CD4-positive, alpha-beta T cell treated with Interleukin-4 for 4 hours (primary cell): ENCODE measurements at places on chromosomes 3 and 15.
A peak's percentile ranks its signal among the peaks of the same experiment; 100 is the strongest.

DNA sequence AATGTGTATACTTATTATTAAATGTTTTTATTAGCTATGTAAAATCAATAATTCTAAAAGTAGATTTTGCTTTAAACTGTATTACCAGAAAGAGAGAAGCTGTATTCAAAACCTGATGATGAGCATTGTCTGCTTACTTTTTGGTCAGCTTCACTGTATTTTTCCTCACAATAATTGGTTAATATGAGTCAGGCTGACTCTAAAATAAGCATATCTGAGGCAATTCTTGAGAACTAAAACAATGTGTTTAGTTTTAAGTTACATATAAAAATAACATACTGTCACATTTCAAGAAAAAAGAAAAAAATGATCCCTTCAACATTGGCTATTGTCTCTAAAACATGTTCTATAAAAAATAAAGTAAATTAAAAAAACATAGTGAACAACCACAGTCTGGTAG lies 66.1 kb downstream of the EPHA3 start:
- no peak for DNase-seq

DNA sequence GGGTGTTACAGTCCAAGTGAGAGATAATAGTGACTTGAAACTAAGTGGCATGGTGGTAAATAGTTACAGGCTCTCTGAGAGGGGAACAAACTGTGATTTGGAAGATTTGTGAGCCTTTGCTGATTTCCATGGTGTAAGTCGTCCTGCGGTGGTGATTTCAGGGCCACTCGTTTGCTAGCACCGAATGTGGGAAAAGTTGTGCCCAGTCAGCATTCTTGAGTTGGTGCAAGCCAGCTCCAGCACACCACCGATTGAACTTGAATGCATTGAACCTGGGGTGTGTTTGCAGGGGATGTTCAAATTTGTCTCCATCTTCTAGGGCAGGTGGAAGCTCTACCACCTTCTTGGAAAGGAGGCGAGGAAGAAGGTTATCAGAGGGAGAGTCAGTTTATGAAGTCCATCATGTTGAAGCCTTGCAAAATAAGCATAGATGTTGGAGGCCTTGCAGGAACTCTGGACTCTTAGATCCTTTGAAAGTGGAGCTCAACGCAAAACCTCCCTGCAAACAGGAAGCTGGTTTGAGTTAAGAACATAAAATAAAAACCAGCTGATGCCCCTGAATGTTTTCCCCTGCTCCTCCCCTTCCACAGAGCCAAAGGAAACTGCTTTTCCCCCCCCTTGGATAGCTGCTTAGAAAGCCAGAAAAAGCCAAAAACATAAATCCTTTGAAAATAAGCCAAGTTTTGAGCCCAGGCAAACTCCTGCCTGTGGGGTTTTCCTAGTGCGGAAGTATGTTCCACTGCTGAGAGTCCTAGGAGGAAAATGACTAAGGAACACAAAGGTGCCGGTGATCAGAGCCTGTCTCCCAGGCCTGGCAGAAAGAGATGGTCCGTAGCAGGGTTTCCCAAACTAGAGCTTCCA lies 21.9 kb downstream of the MAPKBP1 start:
- no peak for DNase-seq

- DNase-seq, result no peak
Observed at GRCh38 chr3:78867409-78868372, 900.1 kb downstream of the ROBO1 start.

GRCh38 chr3:187858041-187858440 lies 112.8 kb upstream of the BCL6 start:
- no peak for DNase-seq

DNA sequence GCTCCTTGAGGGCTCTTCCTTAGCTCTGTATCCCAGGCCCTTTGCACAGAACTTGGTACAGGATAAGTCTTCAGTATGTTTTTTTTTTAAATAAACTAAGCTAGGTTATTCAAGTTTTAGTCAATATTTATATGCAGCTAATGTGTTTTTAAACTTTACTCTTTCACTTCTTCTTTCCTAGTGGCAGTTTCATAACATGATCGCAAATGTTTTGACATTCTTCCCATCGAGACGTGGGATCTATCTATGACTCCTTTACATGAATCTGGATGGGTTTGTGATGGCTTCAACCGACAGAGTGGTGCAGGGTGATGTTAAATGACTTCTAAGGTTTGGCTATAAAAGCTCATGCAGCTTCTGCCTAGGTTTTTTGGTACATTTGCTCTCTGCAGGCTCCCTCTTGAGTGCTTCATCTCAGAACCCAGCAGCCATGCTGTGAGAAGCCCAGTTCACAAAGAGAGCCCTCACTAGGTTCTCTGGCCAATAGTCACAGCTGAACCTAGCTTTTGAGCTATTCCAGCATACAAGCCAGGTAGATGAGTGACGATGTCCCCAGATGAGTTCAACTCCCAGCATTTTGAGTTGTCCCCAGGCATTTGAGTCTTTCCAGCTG lies 13.5 kb upstream of the MECOM start:
- no peak for DNase-seq

GRCh38 chr15:94286583-94286982 lies 55.2 kb downstream of the MCTP2 start:
- DNase-seq, result no peak

DNA sequence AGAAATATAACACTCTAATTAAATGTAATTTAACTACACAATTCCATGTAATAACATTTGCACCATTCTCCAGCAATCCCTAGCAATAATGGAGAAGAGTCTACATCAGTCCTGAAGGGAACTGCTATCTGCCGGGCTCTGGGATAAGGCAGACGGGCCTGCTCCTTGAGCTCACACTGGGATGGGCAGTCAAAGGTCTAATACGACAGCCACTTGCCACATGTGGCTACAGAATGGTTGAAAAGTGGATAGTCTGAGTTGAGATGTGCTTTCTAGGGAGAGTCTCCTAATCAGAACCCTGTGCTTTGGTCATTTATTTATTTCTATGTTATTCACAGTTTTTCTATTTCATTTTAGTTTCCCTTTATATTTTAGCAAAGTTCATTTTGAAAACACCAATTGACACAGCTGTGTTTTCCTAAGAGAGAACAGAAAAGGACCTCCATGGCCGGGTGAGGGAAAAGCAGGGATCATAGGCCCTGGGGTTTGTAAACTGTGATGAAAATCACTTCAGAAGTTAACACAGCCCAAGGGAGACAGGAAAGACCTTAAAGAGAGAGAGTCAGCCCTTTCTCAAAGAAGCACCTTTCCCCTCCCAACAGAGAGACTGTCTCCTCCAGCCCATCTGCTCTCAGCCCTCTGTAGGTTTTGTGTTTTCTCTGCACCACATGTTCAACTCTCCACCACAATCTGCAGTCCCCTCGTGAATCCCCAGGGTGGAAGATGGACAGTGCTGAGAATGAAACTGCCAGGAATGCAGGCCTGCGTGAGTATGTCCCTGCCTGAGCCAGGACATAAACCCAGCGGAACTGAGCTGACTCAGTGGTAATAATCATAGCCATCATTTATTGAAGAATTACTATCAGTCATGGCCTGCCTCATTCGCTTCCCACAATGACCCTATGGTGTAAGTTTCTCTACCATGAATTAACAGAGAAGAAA lies 11.6 kb downstream of the FSIP1 start:
- DNase-seq, result no peak

- no peak for DNase-seq
Observed at GRCh38 chr3:110383356-110383755, 688.3 kb upstream of the NECTIN3 start.

DNA sequence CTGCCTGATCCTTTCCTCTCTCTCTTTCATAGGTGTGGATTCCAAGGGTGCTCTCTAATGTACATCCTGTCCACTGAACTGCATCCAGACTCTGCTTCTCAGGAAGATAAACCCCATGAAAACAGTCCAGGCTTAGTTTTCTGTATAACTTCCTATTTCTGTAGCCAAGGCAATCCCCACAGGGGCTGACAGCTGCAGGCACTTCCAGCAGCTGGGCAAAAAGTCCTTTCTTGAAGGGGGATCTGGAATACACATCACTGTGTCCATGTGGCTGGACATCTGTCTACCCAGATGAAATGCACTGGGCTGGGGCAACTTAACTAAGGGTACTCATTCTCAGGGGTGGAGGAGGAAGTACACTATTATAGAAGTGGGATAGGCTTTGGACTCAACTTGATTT lies 72.2 kb downstream of the NR1D2 start:
- DNase-seq, result no peak

GRCh38 chr3:122973893-122974615 lies 53.5 kb downstream of the SEMA5B start:
- DNase-seq, result no peak

DNA sequence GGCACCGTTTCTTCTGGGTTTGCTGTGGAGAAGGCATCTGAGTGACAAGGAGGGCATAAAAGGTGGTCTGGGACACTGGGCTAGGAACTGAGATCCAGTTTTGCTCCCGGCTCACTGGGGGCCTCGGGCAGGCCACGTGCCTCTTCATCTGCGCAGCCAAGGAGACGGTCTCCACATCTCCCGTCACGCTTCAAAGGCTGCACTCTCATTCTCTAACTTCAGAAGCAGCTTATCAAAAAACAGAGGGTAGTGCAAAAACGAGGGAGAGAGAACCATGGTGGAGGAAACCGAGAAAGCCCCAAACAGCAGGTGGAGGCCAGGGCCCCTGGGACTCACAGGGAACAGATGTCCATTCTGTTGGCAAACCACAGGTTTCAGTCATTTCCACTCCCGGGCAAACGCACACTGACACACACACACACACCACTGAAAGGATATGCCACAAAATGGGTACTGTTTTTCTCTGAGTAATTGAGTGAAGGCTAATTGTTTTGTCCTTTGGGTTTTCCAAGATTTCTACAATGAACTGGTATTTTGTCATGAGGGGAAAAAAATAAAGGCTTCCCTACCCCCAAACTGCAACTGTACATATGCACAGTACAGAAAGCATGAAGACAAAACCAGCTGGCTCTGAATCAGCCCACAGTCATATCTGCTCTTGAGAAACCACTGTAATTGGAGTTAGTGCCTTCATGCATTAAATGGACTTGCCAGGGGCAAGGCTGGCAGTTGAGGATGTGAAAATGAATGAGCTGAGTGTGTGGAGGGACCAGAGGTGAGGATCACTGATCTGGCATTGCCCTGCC lies 71.9 kb downstream of the MGLL start:
- DNase-seq, result no peak

DNA sequence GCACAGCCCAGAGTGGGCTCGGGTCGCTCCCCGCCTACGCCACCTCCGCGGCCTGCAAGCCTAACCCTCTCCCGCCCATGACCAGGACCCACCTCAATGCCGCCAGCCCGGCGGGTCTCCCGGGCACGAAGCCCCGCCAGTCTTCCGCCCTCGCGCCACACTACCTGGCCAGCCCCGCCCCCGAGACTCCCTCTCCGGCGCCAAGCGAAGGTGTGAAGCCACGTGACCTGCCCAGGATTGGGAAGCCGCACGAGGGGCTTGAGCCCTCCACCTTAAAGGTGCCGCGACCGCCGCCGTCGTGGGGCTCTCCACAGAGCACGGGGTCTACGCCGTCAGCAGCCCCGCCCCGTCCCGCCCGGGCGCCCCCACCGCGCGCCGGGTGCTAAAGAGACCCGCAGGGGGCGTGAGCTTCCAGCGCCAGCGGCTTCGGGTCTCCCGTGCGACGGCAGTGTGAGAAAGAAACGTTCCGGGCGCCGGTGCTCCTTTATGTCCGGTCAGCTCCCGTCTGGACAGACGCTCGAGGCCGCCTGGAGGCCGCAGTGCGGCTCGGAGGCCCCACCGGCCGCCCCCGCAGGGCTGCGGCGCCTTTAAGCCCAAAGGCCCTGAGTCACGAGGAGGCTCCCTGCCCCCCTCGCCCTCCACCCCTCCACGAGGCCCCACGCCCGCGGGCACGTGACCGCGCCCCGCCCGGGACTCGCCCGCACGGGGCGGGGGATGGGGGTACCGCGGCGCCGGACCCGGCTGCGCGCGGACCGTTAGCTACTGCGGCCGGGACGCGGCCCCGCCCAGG lies at the start of gene CPEB1:
TSS of gene CPEB1 (minus strand) at position 319 of the 790 bp plus-strand sequence. CDS start 18,904 bp downstream, outside the sequence.
- DNase-seq, result peak; percentile 25

- DNase-seq, result no peak
Observed at GRCh38 chr3:5690904-5691532, 503.5 kb downstream of the EDEM1 start.

DNA sequence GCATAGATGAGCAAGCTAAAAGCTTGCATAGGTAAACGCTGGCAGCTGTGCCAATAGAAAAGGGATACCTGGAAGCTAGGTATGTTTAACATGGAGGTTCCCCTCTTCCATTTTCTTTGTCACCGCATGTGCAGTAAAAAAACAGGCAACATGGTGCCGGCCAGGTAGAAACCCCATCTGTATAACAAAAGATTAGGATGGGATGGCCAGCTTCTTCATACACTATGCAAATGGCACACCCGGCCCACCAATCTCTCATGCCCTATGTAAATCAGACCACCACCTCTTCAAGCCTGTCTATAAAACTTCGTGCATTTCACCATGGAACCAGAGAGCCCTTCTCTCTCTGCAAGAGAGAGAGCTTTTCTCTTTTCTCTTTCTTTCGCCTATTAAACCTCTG lies 224.3 kb upstream of the P2RY1 start:
- no peak for DNase-seq

- peak; percentile 52 for DNase-seq
Observed at GRCh38 chr3:177679568-177680471, 482.5 kb upstream of the TBL1XR1 start.

GRCh38 chr3:10783360-10784351 lies 32.4 kb upstream of the SLC6A11 start:
- peak; percentile 52 for DNase-seq

GRCh38 chr3:64801856-64802255 lies 114.1 kb upstream of the ADAMTS9 start:
- DNase-seq, result no peak

- DNase-seq, result no peak
Observed at GRCh38 chr3:44996556-44996969, 20.5 kb downstream of the EXOSC7 start.

- no peak for DNase-seq
Observed at GRCh38 chr15:39948817-39949216, 14.9 kb downstream of the EIF2AK4 start.

- no peak for DNase-seq
Observed at GRCh38 chr3:121981473-121981872, 40.6 kb downstream of the ILDR1 start.

- no peak for DNase-seq
Observed at GRCh38 chr3:152175528-152175889, 93.2 kb upstream of the MBNL1 start.

GRCh38 chr3:21585216-21585740 lies 165.7 kb downstream of the ZNF385D start:
- no peak for DNase-seq

- DNase-seq, result no peak
Observed at GRCh38 chr3:133135306-133135705, 97.1 kb downstream of the TMEM108 start.
